ENCODE measurements at places on chromosomes 1 and 21.

DNA sequence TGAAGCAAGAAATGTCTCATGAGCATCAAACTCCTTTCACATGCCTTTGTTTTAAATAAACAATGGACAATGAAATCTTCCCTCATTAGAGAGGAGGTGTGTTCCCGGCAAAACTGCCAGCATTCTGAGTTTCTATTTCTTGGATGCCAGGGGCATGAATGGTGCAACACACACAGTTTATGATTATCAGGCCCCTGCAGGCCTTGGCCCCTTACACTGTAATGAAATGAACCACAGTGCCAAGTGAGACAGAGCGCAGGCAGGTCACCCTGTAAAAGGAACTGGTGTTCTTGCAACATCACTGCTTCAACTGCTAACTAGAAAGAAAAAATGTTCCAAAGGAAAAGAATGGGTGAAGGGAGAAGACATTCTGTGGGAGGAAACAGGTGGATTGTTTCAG is 3.8 kb upstream of the PIGC start:
- no peaks in the 10 kb centered on the region for H3K27me3 ChIP-seq
- DNase-seq, result no peak
- H3K27ac ChIP-seq, result no peak overlapping the region
- H3K4me1 ChIP-seq, result peaks cover 60% of the 10 kb centered on the region
- no peak overlapping the region for H3K4me3 ChIP-seq

DNA sequence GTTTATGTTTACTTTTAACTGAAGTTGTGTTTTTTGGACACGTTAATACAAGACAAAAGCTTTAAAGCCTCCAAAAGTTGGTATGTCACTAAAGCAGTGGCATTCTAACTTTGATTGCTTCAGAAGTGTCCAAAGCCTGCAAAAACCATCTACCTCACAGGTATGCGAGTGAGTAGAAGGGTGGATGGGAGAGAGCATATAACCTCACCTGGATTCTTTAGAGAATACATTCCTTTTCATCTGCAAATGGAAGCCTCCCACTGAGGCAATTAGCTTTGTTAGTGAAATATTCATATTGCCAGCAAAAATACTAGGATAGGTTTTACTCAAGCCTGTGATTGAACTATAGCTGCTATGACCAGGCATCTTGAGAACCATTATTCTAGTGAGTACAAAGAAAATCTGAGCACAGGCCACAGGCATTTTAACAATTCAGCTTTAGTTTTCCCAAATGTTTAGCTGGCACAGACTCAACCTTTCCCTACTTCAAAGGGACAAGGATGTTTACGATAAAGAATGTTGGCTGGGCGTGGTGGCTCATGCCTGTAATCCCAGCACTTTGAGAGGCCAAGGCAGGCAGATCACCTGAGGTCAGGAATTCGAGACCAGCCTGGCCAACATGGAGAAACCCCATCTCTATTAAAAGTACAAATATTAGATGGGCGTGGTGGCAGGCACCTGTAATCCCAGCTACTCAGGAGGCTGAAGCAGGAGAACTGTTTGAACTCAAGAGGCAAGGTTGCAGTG is 39.7 kb downstream of the MAP3K21 start:
- H3K27me3 ChIP-seq, result no peaks in the 10 kb centered on the region
- H3K4me1 ChIP-seq, result peaks cover 53% of the 10 kb centered on the region
- DNase-seq, result no peak
- H3K36me3 ChIP-seq, result no peaks in the 10 kb centered on the region
- H3K4me3 ChIP-seq, result no peak overlapping the region

GRCh38 chr1:11057477-11057876 is 2.3 kb downstream of the SRM start:
- H3K27me3 ChIP-seq, result no peaks in the 10 kb centered on the region
- no peak for DNase-seq
- H3K27ac ChIP-seq, result no peak overlapping the region
- peaks cover 3% of the 10 kb centered on the region for H3K36me3 ChIP-seq
- peak overlapping the region; percentile 28 for H3K4me3 ChIP-seq

- no peak for DNase-seq
- peaks cover 7% of the 10 kb centered on the region for H3K36me3 ChIP-seq
- no peak overlapping the region for H3K27ac ChIP-seq
- H3K4me3 ChIP-seq, result no peak overlapping the region
- H3K4me1 ChIP-seq, result no peaks in the 10 kb centered on the region
- peaks cover 2% of the 10 kb centered on the region for H3K27me3 ChIP-seq
Observed at GRCh38 chr1:78081980-78082860, 36.5 kb downstream of the GIPC2 start.

DNA sequence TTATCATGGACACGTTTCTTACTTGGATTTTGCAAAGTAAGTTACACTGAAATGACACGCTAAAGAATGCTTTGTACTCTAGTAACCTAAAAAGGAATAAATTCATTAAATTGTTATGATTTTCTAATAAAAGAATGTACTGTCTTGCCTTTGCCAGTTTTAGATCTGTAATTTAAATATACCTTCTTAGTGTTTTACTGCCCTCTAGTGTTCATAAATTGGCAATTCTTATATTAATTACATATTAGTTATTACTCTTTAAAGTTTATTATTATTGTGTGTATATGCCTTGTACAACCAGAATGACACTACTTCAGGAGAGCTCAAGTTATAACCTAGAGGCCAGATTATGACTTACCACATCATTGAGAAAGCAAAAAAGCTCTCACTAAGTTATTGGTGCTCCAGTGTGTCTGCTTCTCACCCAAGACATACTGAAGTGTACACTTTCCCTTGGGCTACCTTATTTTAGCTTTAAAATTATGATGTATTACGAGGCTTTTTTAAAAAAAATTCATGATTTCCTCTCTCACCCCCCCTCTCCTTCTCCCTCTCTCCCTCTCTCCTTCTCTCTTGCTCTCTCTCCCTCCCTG is 169.9 kb downstream of the HS2ST1 start:
- H3K27me3 ChIP-seq, result no peaks in the 10 kb centered on the region
- no peak for DNase-seq
- no peak overlapping the region for H3K4me3 ChIP-seq
- no peak overlapping the region for H3K27ac ChIP-seq
- peaks cover 10% of the 10 kb centered on the region for H3K4me1 ChIP-seq

GRCh38 chr21:39803393-39803792 is 58.4 kb downstream of the IGSF5 start:
- H3K27ac ChIP-seq, result no peak overlapping the region
- H3K4me3 ChIP-seq, result no peak overlapping the region
- peaks cover 28% of the 10 kb centered on the region for H3K4me1 ChIP-seq
- DNase-seq, result no peak

DNA sequence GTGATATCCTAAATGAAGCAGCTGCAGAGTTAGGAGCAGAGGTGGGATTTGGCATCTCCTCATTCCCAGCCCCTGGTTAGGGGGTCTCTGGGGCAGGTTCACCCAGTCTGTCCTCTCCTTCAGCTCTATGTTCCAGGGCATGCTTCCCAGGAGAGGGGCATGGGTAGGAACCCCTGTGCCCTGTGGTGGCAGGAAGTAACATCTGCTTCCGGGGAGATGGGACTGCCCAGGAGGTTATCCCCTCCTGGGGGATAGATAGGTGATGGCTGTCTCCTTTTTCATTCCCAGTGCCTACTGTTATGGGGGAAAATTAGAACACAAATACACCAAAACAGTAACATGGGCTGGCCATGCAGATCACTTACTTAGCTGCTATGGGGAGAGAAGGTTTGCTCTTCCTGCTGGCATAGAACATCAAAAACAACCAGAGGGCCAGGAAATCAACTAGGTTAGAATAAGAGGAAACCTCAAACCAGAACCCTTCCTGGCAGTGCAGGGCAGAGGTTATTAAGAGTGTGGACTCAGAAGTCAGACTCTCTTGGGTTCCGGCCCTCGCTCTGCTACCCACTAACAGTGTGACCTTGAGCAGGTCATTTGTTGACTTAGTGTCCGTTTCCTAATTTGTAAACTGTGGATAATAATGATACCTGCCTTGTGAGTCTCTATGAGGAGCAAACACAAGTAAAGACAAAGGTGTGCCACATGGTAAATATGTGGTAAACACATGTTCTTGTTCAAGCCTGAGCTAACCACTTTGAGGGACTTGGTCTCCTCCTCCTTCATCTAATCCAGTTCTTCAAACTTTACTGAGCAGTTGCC is 157.8 kb upstream of the JUN start:
- no peaks in the 10 kb centered on the region for H3K36me3 ChIP-seq
- no peak overlapping the region for H3K4me3 ChIP-seq
- H3K4me1 ChIP-seq, result peaks cover 10% of the 10 kb centered on the region
- DNase-seq, result no peak
- no peaks in the 10 kb centered on the region for H3K27me3 ChIP-seq

- no peaks in the 10 kb centered on the region for H3K36me3 ChIP-seq
- no peak overlapping the region for H3K4me3 ChIP-seq
- no peak overlapping the region for H3K27ac ChIP-seq
- no peaks in the 10 kb centered on the region for H3K4me1 ChIP-seq
- no peak for DNase-seq
Observed at GRCh38 chr1:90821152-90821787, 104.2 kb upstream of the BARHL2 start.

- H3K4me3 ChIP-seq, result no peak overlapping the region
- peaks cover 52% of the 10 kb centered on the region for H3K4me1 ChIP-seq
- no peak for DNase-seq
- peaks cover 7% of the 10 kb centered on the region for H3K36me3 ChIP-seq
Observed at GRCh38 chr21:37454869-37455503, 88.4 kb downstream of the DYRK1A start.

DNA sequence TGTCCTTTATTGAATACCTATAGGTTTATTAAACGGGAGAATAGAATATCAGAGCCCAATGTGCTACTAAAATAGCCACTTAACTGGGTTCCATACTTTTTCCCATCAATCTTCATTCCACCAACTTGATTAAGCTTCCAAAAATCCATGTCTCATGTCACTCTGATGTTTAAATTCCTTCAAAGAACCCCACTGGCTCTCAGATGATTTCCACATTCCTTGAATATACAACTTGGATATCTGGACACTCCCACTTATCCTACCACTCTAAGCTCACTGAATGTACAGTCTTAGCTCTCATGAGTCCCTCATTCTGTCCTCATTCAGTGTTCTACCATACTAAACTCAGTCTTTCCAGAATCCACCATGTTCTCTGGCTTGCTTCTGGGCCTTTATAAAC is 21.1 kb downstream of the COL11A1 start:
- peaks cover 3% of the 10 kb centered on the region for H3K4me1 ChIP-seq
- peaks cover 2% of the 10 kb centered on the region for H3K36me3 ChIP-seq
- no peak overlapping the region for H3K4me3 ChIP-seq
- no peaks in the 10 kb centered on the region for H3K27me3 ChIP-seq

DNA sequence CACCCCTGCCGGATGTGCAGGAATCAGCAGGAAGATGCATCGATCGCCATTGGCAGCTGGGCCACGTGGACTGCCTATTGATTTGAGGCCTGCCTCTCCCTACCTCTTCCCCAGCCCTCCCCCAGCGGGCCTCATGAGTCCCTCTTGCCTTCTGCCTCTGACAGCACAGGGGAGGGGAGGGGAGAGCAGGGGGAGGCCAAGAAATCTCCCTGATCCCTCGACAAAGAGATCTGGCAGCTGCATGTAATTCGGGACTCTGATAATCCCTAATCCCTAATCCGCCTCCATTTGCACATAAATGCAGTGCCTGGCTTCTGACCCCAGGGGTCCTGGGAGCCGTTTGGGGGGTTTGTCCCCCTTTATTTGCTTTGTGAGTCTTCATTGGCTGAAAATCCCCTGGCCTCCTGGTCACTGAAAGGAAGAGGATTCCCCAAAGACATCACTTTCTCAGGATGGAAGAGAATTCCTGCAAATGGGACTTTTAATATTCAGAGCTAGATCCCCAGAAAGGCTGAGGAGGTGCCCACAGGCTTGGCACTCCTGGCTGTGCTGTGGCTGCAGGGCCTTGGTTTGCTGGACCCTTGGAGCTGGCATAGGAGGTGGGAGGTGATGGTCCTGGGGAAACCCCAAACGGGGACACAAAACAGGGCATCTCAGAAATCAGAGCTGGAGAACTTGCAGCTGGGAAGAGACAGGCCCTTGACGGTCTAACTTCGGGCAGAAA is 239.4 kb upstream of the POU3F1 start:
- DNase-seq, result no peak
- no peak overlapping the region for H3K4me3 ChIP-seq
- H3K4me1 ChIP-seq, result peaks cover 2% of the 10 kb centered on the region
- H3K27ac ChIP-seq, result no peak overlapping the region
- H3K36me3 ChIP-seq, result no peaks in the 10 kb centered on the region
- peaks cover 54% of the 10 kb centered on the region for H3K27me3 ChIP-seq

- peaks cover 6% of the 10 kb centered on the region for H3K27me3 ChIP-seq
- H3K4me3 ChIP-seq, result no peak overlapping the region
- H3K27ac ChIP-seq, result no peak overlapping the region
- peak; percentile 31 for DNase-seq
Observed at GRCh38 chr1:204929487-204930154, 59.0 kb downstream of the NFASC start.

DNA sequence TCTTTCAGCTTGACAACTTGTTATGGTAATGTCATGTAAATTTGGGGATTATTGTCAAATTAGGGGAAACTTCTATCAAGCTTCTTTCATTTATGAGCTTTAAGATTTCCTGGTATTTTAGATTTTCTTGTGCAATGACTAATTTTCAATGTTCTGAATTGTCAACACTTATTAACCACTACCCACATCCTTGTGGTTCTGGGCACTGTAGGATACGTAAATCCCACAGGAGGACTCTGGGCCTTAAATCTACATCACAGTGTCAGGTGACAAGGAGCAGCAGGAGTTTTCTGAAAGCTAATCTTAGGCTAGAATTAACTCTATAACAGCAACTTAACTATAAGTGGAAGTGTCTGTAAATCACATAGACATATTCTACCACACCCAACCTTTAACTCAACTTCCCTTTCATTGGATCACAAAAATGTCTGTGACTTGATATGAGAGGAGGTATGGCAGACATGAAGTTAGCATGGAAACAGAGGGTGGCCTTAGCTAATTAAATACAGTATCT is 397.7 kb downstream of the HLX start:
- no peak overlapping the region for H3K4me3 ChIP-seq
- H3K27me3 ChIP-seq, result peaks cover 14% of the 10 kb centered on the region
- H3K4me1 ChIP-seq, result no peaks in the 10 kb centered on the region
- H3K36me3 ChIP-seq, result peaks cover 1% of the 10 kb centered on the region
- no peak overlapping the region for H3K27ac ChIP-seq

GRCh38 chr1:14826172-14826636 is 227.7 kb downstream of the KAZN start:
- peak overlapping the region; percentile 43 for H3K27ac ChIP-seq
- no peak overlapping the region for H3K4me3 ChIP-seq
- H3K27me3 ChIP-seq, result no peaks in the 10 kb centered on the region
- peaks cover 7% of the 10 kb centered on the region for H3K4me1 ChIP-seq
- H3K36me3 ChIP-seq, result no peaks in the 10 kb centered on the region

Measured in mesothelial cell of epicardium (in vitro differentiated cells).